ENCODE measurements at places on chromosomes 7 and 10.

- DNase-seq, result no peak
These were observed 275.2 kb downstream of the IPMK start for GRCh38 chr10:57992321-57993077.

GRCh38 chr7:45646996-45647825 lies 73.0 kb downstream of the ADCY1 start:
- DNase-seq, result no peak

GRCh38 chr10:201328-201771 lies 66.1 kb downstream of the ZMYND11 start:
- DNase-seq, result no peak

DNA sequence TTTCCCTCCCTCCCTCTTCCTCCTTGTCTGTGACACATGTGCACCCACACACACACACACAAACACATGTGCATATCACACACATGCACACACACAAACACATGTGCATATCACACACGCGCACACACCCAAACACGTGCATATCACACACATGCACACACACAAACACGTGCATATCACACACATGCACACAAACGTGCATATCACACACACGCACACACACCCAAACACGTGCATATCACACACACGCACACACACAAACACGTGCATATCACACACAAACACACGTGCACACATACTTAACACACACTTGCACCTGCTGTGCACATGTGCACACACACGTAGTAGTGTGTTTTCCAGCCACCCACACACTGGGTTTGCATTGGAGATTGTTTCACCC lies 29.4 kb upstream of the KNDC1 start:
- DNase-seq, result no peak

DNA sequence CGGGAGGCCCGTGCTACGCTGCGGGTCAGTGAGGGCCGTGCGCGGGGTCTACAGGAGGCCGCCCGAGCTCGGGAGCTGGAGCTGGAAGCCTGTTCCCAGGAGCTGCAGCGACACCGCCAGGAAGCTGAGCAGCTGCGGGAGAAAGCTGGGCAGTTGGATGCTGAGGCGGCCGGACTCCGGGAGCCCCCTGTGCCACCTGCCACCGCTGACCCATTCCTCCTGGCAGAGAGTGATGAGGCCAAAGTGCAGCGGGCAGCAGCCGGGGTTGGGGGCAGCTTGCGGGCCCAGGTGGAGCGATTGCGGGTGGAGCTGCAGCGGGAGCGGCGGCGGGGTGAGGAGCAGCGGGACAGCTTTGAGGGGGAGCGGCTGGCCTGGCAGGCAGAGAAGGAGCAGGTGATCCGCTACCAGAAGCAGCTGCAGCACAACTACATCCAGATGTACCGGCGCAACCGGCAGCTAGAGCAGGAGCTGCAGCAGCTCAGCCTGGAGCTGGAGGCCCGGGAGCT lies 7.0 kb downstream of the LZTS2 start:
- no peak for DNase-seq

- DNase-seq, result no peak
These were observed 752 bp downstream of the LRMDA start for GRCh38 chr10:75432176-75432575.

DNA sequence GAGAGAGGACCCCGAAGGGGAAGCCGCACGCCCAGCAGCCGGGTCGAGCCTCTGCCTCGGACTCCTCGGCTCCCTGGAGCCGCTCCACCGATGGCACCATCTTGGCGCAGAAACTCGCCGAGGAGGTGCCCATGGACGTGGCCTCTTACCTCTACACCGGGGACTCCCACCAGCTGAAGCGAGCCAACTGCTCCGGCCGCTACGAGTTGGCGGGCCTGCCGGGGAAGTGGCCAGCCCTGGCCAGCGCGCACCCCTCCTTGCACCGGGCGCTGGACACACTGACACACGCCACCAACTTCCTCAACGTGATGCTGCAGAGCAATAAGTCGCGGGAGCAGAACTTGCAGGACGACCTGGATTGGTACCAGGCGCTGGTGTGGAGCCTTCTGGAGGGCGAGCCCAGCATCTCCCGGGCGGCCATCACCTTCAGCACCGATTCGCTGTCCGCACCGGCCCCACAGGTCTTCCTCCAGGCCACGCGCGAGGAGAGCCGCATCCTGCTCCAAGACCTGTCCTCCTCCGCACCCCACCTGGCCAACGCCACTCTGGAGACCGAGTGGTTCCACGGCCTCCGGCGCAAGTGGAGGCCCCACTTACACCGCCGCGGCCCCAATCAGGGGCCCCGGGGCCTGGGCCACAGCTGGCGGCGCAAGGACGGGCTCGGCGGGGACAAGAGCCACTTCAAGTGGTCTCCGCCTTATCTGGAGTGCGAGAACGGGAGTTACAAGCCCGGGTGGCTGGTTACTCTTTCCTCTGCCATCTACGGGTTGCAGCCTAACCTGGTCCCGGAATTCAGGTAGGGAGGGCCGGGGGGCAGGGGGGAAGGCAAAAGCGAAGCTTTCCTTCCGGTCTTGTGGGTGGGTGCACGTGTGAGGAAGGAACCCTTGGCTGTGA lies 973 bp downstream of the GPR158 start:
- no peak for DNase-seq

DNA sequence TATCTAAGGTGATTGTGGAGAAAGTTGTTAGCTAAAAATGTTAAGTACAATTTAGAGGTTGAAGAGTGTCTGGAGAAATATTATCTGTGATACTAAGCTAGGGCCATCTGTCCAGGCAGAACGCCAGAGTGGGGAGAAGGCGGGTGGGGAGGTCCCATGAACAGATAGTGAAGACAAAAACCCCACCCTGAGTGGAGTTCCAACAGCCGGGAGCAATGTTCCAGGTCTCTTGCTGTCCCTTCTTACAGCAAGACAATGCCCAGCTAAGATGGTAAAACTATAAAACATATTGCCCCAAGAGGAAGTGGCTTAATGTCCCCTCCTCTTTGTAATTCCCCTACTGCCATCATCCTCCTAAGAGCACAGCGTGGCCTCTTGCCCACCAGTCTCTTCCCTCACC lies 10.4 kb upstream of the IL15RA start:
- DNase-seq, result no peak

- peak; percentile 55 for DNase-seq
These were observed 11.6 kb downstream of the ZDHHC6 start for GRCh38 chr10:112434988-112435619.

GRCh38 chr7:7529328-7529727 lies 6.3 kb downstream of the COL28A1 start:
- DNase-seq, result no peak

DNA sequence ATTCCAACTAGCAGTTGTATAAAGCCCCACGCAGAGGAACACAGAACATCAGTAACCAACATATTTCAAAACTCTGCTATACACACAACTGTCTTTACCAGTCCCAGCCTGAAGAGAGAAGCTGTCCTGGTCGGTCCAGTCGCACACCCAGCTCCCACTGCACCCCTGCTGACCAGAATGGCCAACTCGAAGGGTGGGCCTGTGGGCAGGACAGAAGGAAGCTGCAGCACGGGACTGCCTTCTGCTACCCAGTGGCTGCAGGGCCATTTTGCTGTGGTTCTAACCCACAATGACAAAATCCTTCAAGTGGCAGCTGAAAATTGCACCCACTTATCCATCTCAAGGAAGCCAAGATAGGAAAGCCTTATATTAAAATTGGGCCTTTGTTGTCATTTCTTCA lies 48.2 kb downstream of the GSDME start:
- no peak for DNase-seq

- no peak for DNase-seq
These were observed 10.7 kb downstream of the BRAT1 start for GRCh38 chr7:2544541-2545188.

GRCh38 chr7:53237344-53237913 lies 202.0 kb downstream of the POM121L12 start:
- DNase-seq, result no peak

DNA sequence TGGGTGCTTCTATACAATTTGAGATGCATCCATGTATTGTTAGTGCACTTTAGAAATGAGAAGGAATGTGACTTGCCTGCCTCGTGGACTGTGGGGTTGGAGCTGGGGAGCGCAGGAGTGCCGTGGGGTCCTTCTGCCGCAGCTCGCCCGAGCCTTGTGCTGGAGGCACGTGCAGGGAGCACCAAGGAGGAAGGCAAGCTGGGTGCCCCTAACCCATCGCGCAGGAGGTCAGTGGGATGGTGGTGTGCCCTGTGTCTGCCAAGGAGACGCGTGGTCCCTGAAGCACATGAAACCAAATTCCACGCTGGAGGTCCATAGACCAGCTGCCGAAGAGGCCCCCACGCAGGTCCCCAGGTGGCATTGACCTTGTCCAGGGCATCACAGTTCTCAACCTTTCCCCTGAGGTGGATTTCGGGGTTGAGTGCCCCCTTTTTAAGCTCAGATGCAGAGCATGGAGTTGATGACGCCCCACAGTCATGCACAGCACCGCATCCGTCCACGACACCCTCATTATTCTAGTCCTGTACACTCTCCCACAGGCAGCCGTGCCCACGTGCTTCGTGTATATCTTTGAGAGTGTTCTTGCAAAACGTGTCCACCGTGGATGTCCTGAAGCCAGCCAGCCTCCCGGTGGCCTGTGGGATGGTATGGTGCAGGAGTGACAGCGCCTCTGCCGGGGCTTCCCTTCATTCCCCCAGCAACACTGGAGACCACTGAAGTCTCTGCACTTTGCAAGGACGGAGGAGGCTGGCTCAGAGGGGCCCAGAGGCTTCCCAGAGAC lies 35.5 kb downstream of the FKBP6 start:
- no peak for DNase-seq

GRCh38 chr10:104711302-104711721 lies 70.2 kb downstream of the SORCS3 start:
- DNase-seq, result no peak

DNA sequence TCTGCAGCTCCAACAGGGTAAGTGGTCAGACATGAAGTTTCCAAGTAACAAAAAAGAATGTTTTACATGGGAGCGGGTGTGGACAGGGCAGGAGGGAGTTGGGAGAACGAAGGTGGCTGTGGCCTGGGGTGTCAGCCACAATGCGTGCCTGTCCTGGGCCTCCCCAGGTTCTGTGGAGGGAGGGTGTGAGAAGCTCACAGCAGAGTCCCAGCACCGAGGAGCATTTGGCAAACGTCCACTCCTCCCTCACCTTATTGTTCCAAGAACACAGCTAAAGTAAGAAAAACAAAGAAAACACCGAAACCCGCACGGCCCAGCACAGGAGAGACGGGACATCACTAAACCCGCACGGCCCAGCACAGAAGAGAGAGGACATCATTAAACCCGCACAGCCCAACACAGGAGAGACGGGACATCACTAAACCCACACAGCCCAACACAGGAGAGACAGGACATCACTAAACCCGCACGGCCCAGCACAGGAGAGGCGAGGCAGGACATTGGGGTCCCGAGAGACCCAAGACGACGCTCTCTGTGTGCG lies 226.4 kb downstream of the MAD1L1 start:
- no peak for DNase-seq
